Cerebellar cortex (tissue), 1 donor: ENCODE measurements at places on chromosomes 12 and 14.

DNA sequence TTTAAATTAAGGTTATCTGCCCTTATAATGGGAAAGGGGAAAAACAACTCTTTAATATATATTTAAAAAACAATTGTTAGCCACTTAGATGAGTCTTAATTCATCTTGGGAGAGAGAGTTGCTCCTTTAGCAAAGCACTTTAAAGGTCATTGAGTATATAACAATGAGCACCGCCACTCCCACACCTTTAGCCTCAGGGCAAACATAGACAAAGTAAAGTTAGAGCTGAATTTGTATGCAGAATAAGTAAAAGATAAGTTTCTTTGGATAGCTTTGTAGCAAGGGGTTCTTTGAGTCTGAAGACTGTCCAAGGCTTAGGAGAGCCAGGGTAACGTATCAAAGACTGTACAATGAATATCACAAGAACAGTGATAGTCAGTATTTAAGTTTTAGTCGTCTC lies 728.8 kb upstream of the LMO3 start:
- DNase-seq = no peak

DNA sequence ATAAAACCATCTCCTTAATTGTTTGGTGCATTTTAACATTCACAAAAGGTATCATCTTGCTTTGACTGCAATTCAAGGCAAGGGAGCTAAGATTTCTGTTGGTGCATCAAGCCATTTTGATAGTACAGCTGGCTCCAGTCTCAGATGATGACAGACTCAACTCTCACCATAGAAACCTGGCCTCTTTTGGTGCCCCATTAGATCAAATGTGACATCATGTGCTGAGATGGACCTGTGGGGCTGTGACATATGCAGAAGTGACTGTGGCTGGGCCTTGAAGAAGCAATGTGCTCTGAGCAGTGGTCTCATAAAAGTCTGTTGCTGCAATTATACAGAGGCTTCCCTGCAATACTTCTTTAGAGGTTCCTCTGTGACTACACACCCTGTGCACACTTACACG lies 88.4 kb downstream of the SLC2A13 start:
- DNase-seq = no peak

- DNase-seq = peak; percentile 53
Observed at GRCh38 chr14:100589071-100589759, 2.0 kb upstream of the BEGAIN start.

DNA sequence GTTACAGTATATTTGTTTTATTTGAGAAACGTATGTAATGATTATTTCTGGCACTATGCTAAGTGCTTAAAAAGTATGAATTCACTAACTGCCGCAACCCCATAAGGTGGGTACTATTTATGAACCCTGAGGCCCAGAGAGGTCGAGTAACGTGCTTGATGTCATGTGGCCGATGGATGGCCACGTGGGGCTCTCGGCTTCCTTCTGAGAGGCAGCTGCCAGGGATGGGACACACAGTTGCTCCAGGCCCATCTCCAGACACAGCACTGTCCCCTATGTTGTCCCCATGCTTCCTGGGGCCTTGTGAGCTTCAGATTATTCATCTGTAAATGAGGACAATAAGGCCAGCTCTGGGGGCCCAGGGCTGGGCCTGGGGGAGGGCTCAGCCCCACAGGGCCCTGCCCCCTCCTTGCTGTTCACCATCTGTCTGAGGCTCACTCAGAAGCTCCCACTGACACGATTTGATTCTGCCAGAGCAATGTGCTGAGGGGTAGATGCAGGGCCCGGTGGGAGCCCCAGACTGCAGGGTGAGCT lies 115.0 kb downstream of the CALM1 start:
- no peak for DNase-seq

GRCh38 chr12:45575417-45575816 lies 154.1 kb upstream of the ARID2 start:
- no peak for DNase-seq

GRCh38 chr14:94043111-94043755 lies 17.1 kb downstream of the OTUB2 start:
- no peak for DNase-seq

GRCh38 chr12:19659501-19659900 lies 220.2 kb downstream of the AEBP2 start:
- DNase-seq = no peak

DNA sequence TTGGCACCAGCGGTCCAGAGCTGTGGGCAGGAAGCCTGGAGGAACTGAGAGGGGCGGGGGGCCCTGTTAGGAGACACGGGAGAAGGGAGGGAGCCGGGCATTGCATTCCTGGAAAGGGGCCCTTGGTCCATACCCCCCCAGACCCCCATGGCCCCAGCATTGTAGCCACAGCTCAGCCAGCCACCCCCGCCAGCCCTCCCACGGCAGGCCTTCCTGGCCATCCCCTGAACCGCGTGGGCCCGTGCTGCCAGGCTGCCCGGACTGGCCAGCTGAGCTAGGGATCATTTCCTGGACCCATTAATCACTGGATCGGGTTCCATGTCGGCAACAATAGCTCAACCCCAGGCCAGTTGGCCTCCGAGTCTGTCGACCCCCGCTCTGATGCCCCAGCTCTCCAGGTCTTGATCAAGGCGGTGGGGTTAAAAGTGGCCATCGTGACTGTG lies 39.8 kb upstream of the DIO3 start:
- no peak for DNase-seq

GRCh38 chr14:77498120-77498979 lies at the start of gene ISM2:
TSS of gene ISM2 (minus strand) at chr14:77498816. CDS start at chr14:77498793, 23 bp downstream.
- no peak for DNase-seq

DNA sequence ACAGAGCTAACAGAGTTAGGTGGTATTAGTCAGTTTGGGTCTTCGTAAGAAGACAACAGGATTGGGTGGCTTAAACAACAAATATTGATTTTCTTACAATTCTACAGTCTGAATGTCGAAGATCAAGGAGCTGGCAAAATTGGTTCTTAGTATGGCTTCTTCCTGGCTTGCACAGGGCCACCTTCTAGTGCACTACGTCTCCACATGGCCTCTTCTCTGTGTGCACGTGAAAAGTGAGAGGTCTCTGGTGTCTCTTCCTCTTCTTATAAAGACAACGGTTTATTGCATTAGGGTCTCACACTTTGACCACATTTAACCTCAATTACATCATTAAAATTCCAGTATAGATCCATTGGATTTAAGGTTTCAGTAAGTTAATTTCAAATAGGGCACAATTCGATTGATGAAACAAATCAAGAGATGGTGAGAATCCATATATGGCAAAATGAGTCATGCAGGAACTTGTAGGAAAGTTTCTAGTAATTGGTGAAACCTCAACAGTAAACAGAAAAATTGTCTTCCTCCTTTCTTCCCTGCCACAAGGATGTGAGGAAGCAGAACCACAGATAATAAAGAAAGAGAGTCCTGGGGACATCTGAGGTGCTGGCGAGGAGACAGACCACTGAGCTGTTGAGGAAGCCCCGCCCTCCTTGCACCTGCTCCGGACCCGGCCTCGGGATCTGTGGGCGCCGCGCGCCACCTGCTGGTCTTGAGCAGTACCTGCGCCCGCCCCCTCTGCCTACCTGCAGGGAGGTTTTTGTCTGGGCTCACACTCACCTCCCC lies 846.7 kb downstream of the TMEM121 start:
- peak; percentile 21 for DNase-seq

GRCh38 chr14:29548948-29549370 lies 378.7 kb downstream of the PRKD1 start:
- peak; percentile 37 for DNase-seq

DNA sequence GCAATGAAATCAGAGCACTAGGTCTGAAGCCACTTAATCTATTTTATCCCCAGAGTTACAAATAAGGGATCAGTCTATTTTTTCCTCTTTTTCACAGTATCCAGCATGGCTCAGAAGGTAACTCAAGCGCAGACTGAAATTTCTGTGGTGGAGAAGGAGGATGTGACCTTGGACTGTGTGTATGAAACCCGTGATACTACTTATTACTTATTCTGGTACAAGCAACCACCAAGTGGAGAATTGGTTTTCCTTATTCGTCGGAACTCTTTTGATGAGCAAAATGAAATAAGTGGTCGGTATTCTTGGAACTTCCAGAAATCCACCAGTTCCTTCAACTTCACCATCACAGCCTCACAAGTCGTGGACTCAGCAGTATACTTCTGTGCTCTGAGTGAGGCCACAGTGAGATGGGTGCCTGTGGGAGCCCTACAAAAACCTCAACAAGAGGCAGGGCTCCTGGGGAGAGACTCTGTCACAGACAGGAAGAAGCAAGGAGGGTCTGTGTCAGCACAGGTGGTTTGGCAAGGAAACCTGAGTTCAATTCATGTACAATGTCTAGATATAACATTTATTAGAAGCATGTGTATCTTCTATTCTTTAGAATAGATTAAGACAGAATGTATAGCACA lies 334.3 kb upstream of the OR4E1 start:
- DNase-seq = no peak

- DNase-seq = no peak
Observed at GRCh38 chr14:94509356-94509755, at the start of gene SERPINA12. TSS of gene SERPINA12 (minus strand) at chr14:94509469. CDS start at chr14:94498397, 11,072 bp downstream.

DNA sequence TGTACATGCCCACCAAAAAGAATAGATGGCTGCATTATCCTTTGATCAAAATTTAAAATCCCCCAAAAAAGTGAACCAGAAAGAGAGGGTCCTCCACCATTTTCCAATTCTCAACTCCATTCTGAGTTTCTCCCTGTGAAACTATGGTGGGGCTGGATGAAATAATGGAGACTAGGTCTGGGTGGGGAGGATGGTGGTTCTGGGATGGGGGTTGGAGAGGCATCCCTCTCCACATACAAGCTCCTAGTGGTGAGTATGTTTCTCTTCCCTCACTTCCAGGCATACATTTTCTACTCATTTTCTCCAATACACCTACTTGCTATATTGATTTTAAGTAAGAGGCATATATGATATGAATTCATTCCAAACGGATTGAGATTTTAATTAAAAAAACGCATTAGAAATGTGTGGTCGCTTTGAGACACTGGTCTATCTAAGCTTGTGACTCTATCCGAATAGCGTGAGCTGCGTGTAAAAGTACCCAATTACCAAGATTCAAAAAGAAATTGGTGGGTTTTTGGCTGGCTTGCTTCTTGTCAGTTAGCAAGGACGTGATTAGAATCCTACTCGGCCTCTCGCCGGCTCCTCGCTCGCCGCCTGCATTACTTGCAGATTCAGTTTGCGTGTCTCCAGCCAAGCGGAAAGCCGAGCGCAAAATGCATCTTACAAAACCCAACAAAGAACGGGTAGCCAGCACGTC lies 3.4 kb downstream of the ASCL1 start:
- peak; percentile 16 for DNase-seq

- no peak for DNase-seq
Observed at GRCh38 chr12:72214163-72214562, 58.0 kb upstream of the TRHDE start.

DNA sequence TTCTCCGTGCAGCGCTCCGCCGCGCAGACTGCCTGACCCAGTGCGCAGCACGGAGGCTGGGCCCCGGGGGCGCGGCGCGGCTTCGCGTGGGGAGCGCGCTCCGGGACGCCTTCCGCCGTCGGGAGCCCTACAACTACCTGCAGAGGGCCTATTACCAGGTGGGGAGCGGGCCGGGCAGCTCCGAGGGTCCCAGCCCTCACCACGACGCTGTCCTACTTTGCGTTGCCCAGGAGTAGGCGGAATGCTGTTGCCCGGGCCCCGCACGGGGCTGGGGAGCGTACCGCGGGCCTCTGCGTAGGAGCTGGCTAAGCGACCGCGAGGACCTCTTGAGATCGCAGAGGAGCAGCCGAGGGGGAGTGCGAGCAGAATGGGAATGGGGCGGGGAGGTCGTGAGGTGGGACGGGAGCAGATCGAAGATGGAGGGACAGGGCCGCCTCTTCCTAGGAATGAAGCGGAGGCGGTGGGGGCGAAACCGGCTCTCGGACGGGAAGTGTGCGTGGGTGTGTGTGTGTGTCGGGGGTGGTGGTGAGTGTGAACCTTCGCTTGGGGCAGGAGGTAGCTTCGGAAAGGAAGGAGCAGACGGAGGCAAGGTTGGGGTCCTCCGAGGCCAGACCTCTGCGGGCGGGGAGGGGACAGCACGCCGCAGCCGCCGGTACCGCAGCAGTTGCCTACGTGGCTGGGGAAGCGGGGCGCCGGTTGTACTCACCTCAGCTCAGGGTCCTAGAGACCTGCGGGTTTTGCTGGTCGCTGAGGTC lies 751 bp downstream of the P3H3 start:
- DNase-seq = peak; percentile 77

DNA sequence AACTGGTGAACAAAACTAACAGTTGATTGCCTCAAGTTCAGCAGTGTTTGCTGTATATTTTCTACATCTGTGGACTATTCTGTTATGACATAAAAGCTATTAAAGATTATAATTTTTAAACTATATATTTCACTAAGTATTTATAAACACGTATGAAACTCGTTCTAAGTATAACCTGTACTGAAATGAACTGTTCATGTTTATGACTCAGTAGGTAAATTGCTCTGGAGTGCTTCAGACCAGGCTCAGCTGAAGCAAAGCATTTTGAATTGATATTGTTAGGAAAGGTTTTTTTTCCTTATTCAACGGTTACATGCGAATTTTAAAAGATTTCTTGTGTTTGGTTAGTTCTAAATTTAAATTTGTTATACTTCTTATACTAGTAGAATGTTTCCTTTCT lies 151.3 kb downstream of the RAD51B start:
- DNase-seq = no peak

GRCh38 chr12:9810671-9811070 lies 16.6 kb upstream of the KLRF1 start:
- DNase-seq = no peak

DNA sequence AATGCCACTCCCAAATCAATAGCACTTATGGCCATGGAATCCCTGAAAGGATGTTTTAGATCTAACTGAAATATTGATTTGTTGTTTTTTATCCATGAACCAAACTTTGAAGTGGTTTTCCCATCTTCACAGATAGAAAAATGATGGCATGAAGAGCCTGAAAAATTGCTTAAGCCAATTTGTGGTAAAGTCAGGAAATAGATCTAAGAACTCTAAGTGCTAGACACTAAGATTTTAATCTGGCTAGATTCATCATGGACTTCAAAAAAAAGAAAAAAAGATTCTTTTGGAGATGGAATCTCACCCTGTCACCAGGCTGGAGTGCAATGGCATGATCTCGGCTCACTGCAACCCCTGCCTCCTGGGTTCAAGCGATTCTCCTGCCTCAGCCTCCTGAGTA lies 45.0 kb upstream of the STRN3 start:
- DNase-seq = no peak

- no peak for DNase-seq
Observed at GRCh38 chr12:2691345-2692071, 103.3 kb upstream of the FKBP4 start.

GRCh38 chr12:62963486-62964041 lies 28.6 kb upstream of the PPM1H start:
- DNase-seq = no peak

GRCh38 chr12:75622492-75622891 lies 111.1 kb upstream of the KRR1 start:
- DNase-seq = no peak

GRCh38 chr14:75181293-75182062 lies 5.1 kb upstream of the TMED10 start:
- no peak for DNase-seq

- no peak for DNase-seq
Observed at GRCh38 chr14:64369201-64369600, 19.0 kb upstream of the MTHFD1 start.

- DNase-seq = no peak
Observed at GRCh38 chr14:37195327-37195726, 2.4 kb upstream of the MIPOL1 start.
